ENCODE measurements at places on chromosomes 7 and 10.

DNA sequence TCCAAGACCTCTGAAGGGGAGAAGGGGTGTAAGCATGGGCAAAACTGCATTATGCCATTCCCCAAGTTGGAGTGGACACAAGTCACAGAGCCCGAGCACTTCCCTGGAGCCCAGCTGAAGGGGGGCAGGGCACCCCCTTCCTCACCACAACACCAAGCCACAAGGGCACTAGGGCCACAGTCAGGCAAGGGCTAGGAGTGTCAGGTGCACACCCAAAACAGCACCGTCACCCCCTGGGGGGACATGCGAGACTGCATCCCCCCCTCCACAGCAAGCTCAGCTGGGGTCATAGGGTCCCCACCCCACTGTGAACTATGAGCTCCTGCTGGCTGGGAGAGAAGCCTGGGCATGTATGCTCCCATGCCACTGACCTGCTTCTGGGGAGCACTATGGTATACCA, 143.9 kb downstream of the GRID1 start:
- DNase-seq: no peak

- DNase-seq: no peak
Observed at GRCh38 chr10:114323023-114323422, 81.3 kb downstream of the AFAP1L2 start.

GRCh38 chr7:37594602-37595001, 89.0 kb upstream of the GPR141 start:
- DNase-seq: no peak

GRCh38 chr7:141679014-141679413, 23.0 kb downstream of the DENND11 start:
- DNase-seq: no peak

GRCh38 chr7:69610374-69611084, 12.3 kb downstream of the AUTS2 start:
- no peak for DNase-seq

DNA sequence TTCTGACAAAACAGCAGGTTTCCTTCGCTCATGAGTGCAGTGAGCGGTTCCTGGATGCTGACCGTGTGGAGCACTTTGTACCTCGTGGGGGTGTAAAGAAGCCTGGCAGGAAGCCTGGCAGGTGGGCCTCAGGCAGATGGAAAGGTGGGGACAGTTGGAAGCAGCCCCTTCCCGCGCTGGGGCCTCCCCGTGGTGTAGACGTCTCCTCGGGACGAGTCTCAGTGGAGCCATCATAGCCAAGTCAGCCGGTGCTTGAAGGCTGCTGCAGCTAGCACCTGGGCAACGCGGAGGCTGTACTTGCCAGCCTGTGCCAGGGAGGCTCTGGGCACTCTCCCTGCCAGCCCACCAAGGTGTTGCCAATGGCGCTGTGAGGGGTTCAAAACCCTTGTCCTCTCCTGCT, 154.5 kb downstream of the WDR37 start:
- no peak for DNase-seq

DNA sequence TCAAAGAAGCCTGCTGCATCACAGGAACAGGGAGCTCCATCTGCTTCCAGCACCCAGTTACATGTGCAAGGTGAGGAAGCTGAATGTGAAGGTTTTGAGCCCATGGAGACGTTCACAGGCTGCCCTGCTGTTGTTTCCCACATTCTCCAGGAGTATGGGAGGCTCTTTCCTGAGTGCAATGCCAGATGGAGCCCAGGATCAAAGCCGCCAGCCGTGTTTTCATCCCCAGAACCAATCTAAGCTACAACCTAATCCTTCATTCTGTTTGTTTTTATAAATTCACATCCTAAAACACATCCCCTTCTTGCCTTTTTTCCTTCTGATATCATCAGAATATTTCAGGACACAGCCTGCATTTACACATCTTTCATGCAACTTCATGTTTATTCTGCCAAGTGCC, 98.9 kb upstream of the PRR15 start:
- DNase-seq: no peak

DNA sequence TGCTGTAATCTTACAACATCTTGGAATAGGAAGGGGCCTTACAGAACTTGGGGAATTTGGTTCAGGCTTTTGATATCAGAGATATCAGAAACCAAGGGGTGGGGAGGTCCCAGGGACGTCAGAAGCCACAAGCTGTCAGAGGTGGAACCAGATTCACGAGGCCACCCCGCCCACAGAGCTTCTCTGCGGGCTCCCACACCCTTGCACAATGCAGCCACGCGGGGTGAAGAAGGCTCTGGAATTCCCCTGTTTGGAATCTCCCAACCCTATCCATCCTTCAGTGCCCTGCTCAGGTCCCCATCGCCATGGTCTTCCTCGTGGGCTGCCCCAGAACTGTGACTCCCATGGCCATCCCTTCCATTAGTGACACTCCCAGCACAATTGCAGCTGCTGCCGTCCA, 247.1 kb upstream of the SHH start:
- DNase-seq: no peak

DNA sequence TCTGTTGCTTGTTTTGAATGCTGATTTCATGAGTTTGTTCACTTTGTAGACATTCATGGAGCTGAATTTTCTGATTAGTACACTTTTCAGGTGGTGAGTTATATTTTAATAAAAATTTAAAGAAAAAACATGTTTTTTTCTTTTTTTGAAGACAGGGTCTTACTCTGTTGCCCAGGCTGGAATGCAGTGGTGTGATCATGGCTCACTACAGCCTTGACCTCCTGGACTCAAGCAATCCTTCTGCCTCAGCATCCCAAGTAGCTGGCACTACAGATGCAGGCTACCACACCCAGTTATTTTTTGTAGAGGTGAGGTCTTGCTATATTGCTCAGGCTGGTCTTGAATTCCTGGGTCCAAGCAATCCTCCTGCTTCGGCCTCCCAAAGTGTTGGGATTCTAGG, 23.7 kb downstream of the PDZD8 start:
- DNase-seq: no peak

DNA sequence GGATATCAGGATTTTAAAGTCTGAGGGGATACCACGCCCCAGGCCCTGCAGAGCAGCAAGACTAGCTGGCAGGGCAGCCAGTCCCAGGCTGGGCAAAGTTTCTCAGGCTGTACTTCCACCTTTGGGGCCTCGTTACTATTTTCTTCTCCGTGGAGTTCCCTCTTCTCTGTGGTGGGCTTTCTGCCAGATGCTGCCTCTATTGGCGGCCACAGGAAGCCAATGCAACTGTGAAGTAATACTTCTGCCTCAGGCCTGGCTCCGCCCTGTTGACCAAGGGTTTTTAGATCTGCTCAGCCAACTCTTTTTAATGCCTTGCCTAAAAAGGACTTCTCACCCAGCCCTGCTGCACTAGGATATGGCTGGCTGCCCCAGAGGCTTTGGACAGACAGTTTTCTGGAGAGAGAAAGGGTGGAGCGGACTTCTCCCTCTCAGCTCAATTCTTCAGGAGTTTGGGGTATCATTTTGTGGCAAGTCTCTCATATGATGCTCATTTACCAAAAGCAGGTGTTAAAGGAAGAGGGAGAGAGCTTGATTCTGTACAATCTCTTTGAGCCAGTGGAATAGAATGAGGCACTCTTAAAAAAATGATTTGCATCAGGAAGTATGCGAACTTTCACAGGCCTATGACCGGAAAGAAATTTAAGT, 67.4 kb downstream of the HHEX start:
- DNase-seq: peak; percentile 6

DNA sequence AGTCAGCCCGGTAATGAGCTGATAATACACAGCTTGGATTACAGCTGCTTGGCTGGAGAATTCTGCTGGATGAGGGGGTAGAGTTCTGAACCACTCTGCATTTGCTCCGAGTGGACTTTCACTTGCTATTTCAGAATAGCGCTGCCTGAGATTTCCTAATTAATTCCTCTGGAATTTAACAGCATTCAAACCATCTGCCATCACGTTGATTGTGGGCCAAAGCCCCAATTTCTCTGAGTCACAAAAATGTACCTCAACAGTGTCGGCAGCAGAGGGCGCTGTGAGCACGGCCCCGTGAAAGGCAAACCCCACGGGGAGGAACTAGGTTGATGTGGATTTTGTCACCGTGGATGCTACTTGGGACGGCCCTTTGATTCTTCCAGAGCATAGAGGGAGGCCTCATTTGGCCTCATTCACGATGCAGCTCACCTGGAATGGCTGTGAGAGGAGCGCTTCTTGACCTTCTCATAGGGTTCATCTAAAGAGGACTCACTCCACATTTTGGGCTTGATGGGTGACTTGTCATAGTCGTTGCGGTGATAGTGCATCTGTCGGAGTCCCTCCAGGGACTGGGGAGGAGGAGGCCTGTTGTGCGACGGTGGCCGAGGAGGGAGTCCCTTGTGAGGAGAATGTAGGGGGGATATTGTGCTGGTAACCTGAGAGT, 73.3 kb downstream of the PRPF18 start:
- DNase-seq: no peak

DNA sequence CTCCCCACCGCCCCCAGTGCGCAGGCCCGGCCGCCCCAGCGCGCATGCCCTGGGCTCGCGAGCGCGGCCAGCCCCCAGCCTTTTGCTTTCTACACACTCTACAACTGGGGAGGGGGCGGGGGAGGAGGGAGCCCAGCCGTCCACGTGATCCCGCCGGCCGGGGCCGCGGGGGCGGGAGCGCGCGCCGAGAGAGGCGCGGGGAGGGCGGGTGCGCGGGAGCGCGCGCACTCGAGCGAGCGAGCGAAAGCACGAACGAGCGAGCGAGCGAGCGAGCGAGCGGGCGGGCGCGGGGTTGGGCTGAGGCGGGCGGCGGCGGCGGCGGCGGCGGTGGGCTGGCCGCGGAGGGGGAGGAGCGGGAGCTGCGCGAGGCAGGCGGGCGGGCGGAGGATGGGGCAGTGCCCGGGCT, at the start of gene AUTS2:
TSS of gene AUTS2 (plus strand) at position 395 of the 406 bp plus-strand sequence. CDS start 1,179 bp downstream, outside the sequence.
- peak; percentile 64 for DNase-seq

DNA sequence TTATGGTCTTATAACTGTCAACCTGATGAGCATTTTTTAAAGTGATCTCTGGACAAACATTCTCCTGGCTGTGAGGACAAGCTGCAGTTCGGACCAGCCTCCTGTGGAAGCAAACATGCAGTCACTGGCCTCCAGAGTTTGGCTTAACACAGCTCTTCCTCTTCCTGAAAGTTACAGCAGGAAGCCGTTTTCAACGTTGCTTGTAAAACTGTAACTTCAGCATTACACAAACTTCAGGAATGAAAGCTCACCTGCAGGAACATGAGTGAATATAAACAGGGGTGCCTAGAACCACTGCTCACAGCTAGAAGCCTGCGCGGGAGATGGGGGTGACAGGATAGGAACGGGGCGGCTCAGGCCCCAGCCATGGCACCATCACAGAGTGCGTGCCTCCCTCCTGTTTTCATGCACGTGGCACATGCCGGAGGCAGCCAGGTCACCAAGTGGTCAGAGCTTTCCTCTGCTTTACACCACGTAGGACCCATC, 292.9 kb upstream of the PITRM1 start:
- DNase-seq: no peak

DNA sequence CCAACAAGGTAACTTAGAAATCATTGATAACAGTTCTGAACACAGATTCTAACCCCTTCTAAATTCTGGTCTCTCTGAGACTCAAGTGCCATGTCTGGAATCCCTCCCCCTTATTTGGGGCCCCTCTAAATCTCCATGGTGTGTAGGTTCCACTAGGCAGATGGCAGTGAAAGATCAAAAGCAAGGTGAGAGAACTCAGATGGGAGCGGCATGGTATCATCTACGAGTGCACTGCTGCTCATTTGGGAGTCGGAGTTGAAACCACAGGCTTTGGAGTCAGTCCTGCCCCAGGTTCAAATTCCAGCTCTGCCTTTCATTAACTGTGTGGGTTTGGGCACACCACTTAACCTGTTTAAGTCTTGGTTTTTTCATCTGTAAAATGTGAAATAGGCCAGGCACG, 72.6 kb downstream of the MTURN start:
- no peak for DNase-seq

DNA sequence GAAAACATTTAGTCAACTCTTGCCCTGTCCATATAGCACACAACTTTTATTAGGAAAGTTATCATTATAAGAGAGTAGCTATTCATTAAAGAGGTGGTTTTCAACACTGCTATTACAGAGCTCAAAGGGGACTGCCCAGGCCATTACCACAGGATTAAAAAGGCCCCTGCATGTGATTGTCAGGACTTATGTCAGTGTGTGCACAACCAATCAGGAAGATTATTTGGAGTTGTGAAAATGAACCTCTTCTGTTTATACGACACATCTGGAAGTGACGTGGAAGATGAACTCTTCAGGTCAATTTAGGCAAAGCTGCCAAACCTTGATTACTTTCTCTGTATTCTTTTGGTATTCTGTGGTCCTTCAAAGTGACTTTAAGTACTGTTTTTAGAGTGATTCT, 14.7 kb downstream of the CCNY start:
- DNase-seq: no peak

DNA sequence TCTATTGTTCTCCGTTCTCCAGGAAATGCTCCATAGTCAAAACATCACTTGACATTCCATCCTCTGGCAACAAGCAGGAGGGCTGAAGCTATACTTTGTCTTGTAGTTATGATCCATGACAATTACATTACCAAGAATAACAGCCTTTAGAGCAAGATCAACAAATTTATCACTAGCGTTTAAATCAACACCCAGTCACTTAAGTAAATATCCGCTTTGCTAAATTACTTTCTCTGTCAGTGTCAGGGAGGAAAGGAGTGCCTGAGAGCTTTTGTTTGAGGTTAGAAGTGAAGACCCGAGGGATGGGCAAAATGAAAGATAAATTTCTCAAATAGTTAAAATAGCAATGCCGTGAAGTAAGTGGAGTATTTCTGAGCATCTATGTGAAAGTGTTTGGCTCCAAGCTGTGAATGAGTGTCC, 236.1 kb upstream of the BMPER start:
- no peak for DNase-seq

DNA sequence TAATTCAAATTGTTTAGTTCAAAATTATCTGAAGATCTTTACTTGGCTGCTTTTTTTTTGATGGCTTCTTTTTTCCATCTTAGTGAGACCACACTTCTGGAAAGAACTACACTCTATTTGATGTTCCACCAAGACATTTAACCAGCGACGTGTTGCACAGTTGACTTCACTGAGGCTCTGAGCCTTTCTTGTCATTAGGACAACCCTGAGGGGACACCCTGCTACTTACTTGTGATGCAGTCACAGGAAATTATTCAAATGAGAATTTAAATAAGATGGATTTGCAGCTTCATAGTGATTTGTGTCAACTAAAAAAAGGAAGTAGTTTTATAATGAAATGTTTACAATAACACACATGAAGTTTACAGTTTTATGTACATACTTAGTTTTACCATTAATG, 25.6 kb upstream of the PIK3CG start:
- DNase-seq: no peak

DNA sequence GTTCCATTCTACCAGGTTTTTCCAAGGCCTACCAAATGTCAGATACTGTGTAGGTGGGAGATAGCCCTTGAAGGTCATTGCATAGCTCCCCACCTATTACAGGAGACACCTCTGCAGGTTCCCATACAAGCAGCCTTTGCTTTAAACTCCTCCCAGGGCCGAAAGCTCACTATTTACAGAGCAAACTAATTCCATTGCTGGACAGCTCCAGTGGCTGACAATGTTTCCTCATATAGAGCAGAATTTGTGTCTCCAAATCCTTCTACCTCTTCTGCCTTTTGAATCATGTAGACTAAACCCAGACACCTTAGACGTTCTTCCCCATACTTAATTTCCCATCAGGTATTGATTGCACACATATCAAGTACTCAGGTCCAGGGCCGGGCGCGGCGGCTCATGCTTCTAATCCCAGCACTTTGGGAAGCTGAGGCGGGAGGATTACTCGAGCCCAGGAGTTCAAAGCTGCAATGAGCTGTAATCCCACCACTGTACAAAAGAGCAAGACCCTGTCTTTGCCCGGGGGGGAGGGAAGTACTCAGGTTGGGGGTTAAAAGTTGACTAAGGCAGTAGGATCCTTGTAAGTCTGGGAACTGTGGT, 2.1 kb downstream of the CNNM1 start:
- DNase-seq: no peak

Measured in retinal pigment epithelial cell (primary cell).